GM12891 (cell line): ENCODE measurements at places on chromosomes 7 and 10.

- DNase-seq: no peak
Observed at GRCh38 chr10:99672884-99673283, 13.6 kb downstream of the ENTPD7 start.

GRCh38 chr7:127706766-127707165 lies 54.8 kb downstream of the SND1 start:
- no peak for DNase-seq

DNA sequence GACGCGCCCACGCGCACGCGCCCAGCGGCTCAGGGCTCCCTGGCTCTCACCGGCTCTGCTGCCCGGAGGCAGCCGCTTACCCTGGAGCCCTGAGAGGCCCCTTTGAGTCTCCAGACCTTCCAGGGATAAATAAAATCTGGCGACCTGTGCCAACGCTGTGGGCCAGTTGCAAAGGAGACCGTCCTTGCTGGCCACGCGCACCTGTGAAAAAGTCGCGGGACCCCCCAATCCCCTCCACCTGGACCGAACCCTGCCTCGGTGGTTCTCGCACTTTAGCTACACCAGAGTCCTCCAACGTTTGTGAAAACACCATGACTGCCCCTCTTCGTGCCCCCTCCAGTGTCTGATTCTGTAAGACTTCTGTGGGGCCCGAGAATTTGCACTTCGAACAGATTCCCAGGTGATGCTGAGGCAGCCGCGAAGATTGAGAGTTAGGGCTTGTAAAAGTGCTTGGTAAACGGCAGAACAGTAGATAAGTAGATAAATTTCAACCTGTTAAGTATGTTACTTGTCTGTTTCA lies 102.4 kb upstream of the SVIL start:
- no peak for DNase-seq

DNA sequence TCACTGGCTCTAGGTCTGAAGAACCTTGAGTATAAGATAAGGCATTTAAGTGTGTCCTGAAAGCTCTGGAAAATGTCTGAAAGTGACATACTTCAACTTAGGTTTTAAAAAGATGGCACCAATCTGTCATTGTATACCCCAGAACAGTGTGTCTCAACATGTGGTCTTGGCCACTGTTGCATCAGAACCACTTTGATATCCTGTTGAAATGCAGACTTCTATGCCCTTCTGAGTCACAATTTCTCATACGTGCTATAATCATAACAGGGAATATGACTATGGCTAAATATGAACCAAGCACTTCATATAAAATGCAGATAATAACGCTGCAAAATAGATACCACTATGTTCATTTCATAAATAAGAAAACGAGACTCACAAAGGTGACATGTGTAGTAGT lies 38.0 kb upstream of the GPAM start:
- no peak for DNase-seq

GRCh38 chr10:13705526-13706174 lies 118.9 kb downstream of the PRPF18 start:
- DNase-seq: no peak

GRCh38 chr7:2028733-2029132 lies 204.0 kb downstream of the MAD1L1 start:
- DNase-seq: no peak
